ENCODE measurements at places on chromosomes 1 and 21.

GRCh38 chr1:157596384-157596783, 1.5 kb downstream of the FCRL4 start:
- no peak for DNase-seq

DNA sequence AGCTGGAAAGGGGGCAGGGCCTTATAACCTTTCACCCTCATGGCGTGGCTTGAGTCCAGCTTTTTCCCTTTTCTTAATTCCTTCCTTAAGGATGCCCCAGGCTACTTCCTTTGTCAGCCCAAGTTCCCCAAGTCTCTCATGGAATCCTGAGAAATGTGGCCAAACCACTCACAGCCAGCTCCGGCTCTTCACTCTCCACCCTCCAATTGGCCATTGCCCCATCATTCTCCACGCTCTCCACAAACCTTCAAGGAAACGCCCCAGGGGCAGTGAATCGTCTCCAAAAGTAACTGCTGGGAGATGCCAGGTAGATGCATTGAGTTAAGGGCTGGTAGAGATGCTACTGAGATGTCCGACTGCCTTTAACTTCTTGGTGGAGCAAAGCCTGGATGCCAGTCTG, 113.5 kb upstream of the CD34 start:
- DNase-seq = no peak

DNA sequence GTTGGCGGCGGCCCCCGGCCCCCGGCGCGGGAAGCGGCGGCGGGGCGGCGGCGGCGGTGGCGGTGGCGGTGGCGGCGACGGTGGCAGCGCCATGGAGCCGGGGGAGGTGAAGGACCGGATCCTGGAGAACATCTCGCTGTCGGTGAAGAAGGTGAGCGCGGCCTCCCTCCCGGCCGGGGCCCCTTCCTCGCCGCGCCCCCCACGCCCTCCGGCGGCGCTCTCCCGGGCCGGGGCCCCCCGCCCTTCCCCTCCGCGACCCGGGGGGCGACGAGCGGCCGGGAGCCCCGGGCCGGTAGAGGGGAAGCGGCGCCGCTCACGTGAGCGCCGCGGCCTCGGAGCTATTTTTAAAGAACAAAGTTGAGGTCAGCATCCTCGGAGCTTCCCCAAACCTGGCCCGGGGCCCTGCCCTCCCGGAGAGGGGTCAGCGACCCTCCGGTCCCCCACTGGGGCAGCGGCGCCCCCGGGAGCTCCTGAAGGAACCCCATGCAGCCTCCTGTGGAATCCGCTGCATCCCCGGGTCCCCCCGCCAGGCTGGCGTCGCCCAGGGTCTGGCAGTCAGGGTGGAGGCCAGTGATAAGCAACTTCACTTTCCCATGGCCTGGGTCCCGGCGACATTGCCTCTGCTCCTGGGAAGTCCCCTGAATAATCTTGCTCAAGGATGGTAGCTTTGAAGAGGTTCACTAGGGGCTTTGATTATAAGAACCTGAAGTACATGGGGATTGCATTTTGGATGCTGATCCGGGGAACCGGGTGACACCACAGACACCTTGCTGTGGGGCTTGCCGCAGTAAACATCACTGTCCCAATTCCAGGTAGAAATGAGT, 560 bp downstream of the PLEKHM2 start:
- peak; percentile 3 for DNase-seq

DNA sequence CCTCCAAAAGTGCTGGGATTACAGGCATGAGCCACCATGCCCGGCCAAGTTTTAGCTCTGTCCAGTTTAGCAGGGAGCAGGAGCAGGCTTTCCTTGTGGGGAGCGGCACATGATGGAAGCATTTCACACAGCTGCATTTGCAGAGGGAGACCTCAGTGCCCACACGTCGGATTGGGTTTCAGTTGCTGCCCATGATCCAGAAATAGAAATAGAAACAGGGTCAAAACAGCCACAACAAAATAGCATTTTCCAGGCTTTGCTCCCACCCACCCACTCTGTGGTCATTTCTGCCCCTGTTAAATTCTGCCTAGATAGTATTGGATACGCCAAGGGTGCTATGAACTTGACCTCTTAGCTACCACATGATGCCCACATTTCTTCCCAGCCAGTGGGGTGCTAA, 128.4 kb downstream of the CNIH3 start:
- DNase-seq = no peak

GRCh38 chr1:197807216-197807615, 31.9 kb upstream of the DENND1B start:
- DNase-seq = no peak

DNA sequence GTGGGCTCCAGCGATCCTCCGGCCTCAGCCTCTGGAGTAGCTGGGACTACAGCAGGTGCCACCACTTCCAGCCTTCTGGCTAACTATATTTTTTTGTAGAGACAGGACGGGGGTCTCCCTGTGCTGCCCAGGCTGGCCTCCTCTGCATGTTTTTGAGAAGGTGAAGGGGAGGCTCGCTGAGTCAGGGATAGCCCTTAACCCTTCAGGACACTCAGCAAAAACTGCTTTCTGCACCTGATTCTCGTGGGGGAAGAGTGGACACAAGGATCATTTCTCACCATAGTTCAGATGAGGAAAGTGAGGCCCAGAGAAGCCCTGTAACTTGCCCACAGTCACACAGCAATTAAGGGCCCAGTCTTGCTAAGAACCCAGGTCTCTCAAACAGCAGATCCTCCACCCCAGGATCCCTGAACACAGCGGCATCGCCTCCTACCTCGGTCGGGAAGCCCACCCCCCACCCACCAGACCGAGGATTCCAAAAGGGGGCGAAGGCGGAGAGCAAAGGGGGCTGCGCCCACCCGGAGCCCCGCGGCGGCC, 1.3 kb downstream of the FGR start:
- DNase-seq = no peak

GRCh38 chr1:236016083-236016482, 48.8 kb downstream of the NID1 start:
- DNase-seq = no peak

DNA sequence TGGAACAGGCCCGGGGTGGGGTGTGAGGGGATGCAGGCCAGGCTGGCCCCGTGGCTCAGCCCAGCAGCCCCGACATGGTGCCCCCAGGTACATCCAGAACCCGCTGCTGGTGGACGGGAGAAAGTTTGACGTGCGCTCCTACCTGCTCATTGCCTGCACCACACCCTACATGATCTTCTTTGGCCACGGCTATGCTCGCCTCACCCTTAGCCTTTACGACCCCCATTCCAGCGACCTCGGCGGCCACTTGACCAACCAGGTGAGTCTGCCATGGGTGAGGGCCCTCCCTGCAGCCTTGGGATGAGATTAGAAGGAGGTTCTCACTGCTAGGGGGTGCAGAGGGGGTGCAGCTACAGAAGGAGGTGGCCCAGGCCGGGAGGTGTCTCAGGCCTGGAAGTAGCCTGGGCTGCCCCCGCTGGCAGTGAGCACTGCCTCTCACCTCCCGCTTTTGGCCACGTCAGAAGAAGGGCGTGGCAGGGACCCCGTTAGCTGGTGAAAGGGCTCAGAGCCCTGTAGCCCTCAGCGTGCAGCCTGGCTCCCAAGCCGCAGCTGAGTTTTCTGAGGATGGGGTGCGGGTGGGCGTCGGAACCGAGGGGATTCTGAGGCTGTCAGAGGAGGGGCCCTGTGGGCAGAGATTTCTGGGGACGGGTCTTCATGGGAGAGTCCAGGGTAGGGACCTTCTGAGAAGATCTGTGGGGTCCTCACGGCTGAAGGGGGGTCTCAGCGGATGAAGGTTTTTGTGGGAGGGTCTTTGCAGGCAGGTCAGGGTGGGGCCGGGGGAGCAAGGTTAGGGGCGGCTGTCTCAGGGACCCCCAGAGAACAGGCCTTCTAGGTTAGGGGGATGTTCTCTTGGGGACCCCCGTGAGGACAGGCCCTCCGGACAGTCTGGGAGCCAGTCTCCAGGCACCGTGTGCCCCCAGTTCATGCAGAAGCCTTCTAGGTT, 10.4 kb downstream of the TTLL10 start:
- DNase-seq = no peak

DNA sequence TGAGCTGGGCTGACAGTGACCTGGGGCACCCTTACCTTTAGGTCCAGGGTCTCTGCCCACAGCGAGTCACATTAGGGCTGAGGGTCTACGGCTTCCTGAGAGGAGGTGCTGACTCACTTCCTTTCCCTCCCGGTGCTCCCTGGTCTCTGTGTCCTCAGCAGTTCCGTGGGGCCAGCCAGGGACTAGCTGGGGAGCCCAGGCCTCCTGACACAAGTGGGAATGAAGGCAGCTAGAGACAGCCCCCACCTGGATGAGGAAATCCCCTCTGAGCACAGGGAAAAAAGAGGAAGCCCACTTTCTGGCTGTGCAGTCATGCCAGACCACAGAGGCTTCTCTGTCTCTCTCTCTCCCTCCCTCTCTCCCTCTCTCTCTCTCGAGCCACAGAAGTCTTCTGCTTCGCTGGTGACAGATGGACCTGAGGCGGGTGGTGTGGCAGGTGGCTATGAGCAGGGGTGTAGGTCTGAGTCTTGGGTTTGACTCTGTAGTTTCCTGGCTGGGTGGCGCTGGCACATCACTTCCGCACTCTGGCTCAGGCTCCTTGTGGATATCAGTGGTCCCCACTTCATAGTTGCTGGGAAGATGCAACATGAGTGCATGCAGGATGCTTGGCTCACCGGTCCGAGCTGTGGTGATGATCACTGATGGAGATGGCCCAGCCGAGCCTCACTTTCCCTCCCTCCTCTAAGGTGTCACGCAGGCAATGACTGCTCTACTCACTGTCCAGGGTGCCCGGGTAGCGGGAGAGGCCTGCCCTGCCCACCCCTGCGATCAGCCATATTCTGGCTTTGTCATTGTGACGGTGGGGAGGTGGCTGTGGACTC, 3.5 kb downstream of the SLC66A1 start:
- DNase-seq = no peak

GRCh38 chr1:108742253-108742652, 4.2 kb upstream of the STXBP3 start:
- no peak for DNase-seq

DNA sequence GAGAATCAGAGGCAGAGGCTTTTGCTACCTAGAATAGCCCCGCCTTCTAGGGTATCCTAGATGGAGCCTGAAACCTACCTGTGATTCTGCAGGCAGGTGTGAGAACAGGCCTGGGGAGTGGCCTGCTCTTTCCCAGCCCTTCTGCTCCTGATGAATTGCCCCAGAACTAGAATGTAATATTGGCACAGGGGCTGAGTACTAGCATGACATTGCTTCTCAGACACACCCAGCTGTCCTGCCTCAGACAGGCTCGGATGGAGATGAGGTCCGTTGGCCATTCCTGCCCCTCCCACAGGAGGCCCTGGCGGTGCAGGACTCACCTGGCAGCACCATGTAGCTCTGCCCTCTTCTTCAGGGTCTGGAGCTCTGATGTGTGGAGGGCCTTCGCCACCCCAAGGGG, 237.6 kb downstream of the GRIK3 start:
- no peak for DNase-seq

- no peak for DNase-seq
Observed at GRCh38 chr1:109239409-109240068, 9.8 kb upstream of the CELSR2 start.

- peak; percentile 26 for DNase-seq
Observed at GRCh38 chr21:25456672-25457071, 150.6 kb downstream of the MRPL39 start.

DNA sequence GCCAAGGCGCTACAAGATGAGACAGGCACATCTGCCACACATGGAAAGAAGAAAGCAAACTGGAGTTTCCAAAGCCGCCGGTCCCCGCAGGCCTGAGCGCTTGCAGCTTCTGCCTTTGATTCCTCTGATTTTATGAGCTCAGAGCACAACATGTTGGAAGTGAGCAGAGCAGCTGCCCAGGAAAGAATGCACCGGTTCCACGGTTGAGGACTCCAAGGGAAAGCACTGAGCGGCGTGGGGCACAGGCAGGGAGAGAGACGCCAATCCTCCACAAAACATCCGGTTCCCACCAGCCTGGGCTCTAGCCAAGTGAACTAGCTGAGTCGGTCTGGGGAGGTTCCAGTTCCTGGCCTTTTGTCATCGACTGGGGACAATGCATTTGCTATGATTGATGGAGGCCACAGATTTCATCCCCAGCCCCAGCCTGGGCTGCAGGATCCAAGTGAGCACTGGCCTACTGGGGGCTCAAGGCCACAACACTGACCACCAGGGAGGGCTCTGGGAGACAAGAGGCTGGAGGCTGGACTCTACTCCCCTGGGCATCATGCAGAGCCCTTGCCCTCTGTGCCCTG, 253.1 kb upstream of the IRF2BP2 start:
- DNase-seq = no peak

- no peak for DNase-seq
Observed at GRCh38 chr1:158793604-158794003, 12.6 kb upstream of the OR6N2 start.

- DNase-seq = no peak
Observed at GRCh38 chr1:1796466-1796865, 18.2 kb upstream of the NADK start.

DNA sequence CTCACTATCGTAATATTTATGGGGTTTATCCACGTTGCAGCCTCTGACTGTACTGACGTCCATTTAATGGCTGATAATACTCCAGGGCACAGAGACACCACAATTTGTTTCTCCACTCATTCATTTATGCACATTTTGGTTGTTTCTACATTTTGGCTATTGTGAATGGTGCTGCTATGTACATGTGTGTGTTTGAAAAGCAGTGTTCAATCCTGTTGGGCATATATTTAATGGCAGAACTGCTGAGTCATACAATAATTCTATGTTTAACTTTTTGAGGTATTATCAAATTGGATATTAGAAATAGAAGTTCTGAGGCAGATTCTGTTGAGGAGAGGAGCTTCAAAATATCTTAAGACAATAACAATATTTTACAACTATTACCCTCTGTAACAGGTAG, 39.0 kb upstream of the NADK start:
- no peak for DNase-seq

DNA sequence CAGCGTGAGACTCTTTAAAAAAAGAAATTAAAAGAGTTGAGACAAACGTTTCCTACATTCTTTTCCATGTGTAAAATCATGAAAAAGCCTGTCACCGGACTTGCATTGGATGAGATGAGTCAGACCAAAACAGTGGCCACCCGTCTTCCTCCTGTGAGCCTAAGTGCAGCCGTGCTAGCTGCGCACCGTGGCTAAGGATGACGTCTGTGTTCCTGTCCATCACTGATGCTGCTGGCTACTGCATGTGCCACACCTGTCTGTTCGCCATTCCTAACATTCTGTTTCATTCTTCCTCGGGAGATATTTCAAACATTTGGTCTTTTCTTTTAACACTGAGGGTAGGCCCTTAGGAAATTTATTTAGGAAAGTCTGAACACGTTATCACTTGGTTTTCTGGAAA, 31.2 kb downstream of the IFNAR1 start:
- DNase-seq = no peak

DNA sequence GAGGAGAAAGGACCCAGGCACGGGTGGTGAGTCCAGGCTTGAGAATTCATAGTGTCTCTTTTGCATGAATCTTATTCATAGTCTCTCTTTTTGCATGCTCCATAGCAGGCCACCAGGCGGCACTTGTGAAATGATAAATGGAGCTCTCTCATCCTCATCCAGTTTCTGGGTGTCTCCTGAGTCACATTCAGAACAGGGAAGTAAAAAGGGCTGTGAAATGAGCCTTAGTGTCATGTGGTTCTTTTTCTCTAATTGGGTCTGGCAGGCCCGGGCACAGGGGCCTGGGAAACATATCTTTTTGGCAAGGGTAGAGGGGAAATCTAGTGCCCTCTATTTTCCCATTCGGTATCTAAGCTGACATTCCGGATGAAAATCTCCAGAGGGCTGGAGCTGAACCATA, 19.1 kb upstream of the NCF2 start:
- no peak for DNase-seq

- no peak for DNase-seq
Observed at GRCh38 chr1:163737261-163737660, 415.5 kb downstream of the NUF2 start.

All from stimulated activated CD4-positive, alpha-beta T cell treated with anti-CD3 and anti-CD28 coated beads, Interleukin-2, amount 100 ng/mL, for 4 hours (primary cell).